ENCODE measurements at places on chromosomes 6 and 20. TPM values are rescaled to one million over a fixed set of nuclear protein-coding genes. Genes with fewer than 3 reads are reported as not detected.

DNA sequence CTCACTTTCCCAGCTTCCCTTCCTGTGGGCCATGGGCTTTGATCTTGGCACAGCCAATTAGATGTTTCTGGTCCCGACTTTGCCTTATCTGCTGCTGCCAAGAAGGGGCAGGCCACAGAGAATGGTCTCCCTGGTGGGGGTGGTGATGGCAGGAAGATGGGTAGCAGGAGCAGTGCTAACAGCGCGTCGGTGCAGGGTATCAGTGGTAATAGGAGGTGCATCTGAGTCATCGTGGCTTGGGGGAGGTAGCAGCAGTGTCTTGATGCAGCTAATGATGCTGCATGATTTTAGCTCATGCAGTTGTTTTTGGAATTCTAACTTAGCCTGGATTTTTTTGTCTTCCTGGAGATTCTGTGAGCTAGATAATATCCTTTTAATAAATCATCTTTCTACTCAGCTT lies 18.9 kb upstream of the MAS1 start:
- no peaks in the 10 kb centered on the region for H3K27me3 ChIP-seq
- no peaks in the 10 kb centered on the region for H3K4me1 ChIP-seq
- H3K36me3 ChIP-seq = no peaks in the 10 kb centered on the region
- H3K4me3 ChIP-seq = no peak overlapping the region
- no peak for DNase-seq

DNA sequence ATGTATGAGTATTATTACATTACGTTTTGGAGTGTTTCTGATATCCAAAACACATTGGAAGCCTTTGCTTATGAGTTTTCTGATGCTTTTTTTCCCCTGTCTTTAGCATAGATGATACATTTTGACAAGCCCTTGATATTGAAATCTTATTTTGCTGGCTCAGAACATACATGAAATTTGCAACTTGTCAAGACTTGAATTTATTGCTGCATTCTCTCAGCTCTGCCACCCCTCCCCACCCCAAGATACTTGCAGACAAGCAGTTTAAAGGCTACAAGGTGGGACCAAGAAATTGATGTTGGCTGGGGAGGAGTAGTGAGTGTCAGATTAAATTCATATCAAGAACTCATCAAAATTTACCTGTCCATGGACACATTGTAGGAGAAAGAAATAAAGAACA lies 160.2 kb downstream of the GJA1 start:
- no peaks in the 10 kb centered on the region for H3K36me3 ChIP-seq
- no peaks in the 10 kb centered on the region for H3K4me1 ChIP-seq
- H3K27ac ChIP-seq = no peak overlapping the region
- no peak overlapping the region for H3K4me3 ChIP-seq

- peak overlapping the region; percentile 87 for H3K27ac ChIP-seq
- H3K4me3 ChIP-seq = peak overlapping the region; percentile 36
- H3K27me3 ChIP-seq = no peaks in the 10 kb centered on the region
- no peaks in the 10 kb centered on the region for H3K36me3 ChIP-seq
- peak; percentile 92 for DNase-seq
- H3K4me1 ChIP-seq = peaks cover 55% of the 10 kb centered on the region
Observed at GRCh38 chr20:20463933-20464374, 96.0 kb downstream of the INSM1 start.

TBX18 gene
- total RNA-seq = not detected

- H3K4me1 ChIP-seq = no peaks in the 10 kb centered on the region
- no peak overlapping the region for H3K4me3 ChIP-seq
- H3K36me3 ChIP-seq = no peaks in the 10 kb centered on the region
Observed at GRCh38 chr20:62850333-62850974, 11.2 kb downstream of the TCFL5 start.

GRCh38 chr6:95544517-95545225 lies 32.7 kb upstream of the MANEA start:
- no peak overlapping the region for H3K4me3 ChIP-seq
- no peaks in the 10 kb centered on the region for H3K27me3 ChIP-seq
- H3K27ac ChIP-seq = no peak overlapping the region
- H3K4me1 ChIP-seq = no peaks in the 10 kb centered on the region
- H3K36me3 ChIP-seq = no peaks in the 10 kb centered on the region

RNF114 gene
- 105 TPM for total RNA-seq

DNA sequence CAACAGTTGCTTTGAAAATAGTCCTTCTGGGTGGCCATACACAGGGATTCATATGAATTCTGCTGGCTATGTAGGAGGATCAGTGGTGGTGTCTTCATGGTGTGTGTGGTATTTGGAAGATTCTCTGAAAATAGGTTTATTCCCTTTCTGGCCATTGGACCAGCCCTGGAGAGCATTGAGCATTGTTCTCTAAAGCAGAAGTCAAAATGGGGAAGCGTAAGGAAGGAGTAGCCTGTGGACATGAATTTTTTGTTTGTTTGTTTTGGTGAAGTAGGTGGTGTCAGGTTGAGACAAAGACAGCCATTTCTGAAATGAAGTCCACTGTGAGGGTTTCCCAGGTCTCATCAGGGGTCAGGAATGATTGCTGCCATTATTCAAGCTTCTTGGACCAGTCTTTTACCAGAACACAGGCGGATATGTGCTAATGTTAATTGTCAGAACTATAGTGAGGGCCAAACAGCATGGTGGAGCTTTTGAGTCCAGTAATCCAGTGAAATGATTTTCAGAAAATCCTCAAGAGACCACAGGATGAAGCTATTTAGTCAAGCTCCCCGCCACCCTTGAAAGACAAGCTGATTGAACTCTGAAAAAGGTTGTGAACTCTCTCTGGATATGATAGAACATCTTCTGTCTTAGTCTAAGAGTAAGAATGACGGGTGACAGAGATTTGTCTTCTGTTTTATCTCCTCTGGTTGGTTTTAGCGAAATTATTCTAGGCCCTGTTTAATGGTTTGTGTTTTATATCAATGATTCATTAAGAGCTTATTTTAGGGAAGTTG lies 60.0 kb downstream of the DNAH8 start:
- H3K4me1 ChIP-seq = no peaks in the 10 kb centered on the region
- no peaks in the 10 kb centered on the region for H3K36me3 ChIP-seq
- no peak for DNase-seq
- H3K27me3 ChIP-seq = peaks cover 3% of the 10 kb centered on the region

DNA sequence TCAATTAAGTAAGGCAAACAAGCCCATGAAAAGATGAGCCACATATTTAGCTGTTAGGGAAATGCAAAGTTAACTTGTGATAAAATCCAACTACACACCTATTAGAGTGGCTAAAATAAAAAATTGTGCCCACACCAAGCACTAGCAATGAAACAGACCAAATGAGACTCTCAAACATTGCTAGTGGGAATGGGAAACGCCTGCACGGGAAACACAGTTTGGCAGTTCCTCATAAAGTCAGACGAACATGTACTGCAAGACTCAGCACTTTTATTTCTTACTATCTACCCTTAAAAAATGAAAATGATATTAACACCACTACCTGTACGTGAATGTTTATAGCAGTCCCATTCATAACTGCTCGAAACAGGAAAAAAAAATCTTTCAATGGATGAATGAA lies 392.1 kb upstream of the NOX3 start:
- no peaks in the 10 kb centered on the region for H3K27me3 ChIP-seq
- no peak overlapping the region for H3K27ac ChIP-seq
- no peak for DNase-seq
- H3K36me3 ChIP-seq = no peaks in the 10 kb centered on the region

- H3K27me3 ChIP-seq = no peaks in the 10 kb centered on the region
- H3K27ac ChIP-seq = peak overlapping the region; percentile 64
- peaks cover 48% of the 10 kb centered on the region for H3K4me1 ChIP-seq
Observed at GRCh38 chr20:14334306-14334930, 3.0 kb downstream of the FLRT3 start.

DNA sequence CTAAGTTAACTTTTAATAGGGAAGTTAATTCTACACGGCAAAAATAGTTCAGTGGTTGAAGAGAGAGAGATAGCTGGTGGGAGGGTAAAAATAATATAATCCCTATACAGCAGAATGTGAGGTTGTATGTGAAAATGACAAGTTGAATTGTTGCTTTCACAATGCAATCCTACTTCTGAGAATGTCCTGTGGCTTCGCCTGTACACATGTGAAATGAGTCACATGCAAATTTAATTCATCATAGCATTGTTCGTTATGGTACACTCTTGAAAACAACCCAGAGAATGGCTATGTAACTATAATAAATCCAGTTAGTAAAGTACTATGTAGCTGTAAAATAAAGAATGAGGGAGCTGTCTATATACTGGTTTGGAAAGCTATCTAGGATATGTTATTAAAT lies 46.0 kb upstream of the HINT3 start:
- H3K4me3 ChIP-seq = no peak overlapping the region
- no peak for DNase-seq
- H3K27ac ChIP-seq = no peak overlapping the region

DNA sequence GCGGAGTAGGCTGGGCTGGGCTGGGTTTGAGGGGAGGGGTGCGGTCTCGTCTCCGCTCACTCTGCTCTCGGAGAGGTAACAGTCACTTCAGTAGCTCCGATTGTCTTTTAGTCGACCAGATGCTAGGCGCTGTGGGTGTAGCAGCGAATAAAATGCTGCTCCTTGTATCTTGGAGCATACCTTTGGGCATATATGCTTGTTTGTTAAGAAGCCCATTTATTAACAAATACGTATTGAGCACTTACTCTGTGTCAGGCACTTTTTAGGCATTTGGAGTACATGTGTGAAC lies 545 bp downstream of the ACTR5 start:
- H3K4me1 ChIP-seq = no peaks in the 10 kb centered on the region
- H3K36me3 ChIP-seq = peaks cover 6% of the 10 kb centered on the region
- H3K4me3 ChIP-seq = peak overlapping the region; percentile 89
- no peak for DNase-seq
- no peak overlapping the region for H3K27ac ChIP-seq

DNA sequence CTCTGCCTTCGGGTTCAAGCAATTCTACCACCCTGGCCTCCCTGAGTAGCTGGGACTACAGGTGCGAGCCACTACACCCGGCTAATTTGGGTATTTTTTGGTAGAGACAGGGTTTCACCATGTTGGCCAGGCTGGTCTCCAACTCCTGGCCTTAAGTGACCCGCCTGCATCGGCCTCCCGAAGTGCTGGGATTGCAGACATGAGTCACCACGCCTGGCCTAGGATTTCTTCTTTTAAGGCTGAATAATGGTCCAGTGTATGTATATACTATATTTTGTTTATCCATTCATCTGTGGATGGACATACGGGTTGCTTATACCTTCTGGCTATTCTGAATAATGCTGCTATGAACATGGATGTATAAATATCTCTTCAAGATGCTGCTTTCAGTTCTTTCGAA lies 17.1 kb downstream of the RIOK1 start:
- no peak overlapping the region for H3K4me3 ChIP-seq
- no peak for DNase-seq
- H3K36me3 ChIP-seq = peaks cover 19% of the 10 kb centered on the region
- no peaks in the 10 kb centered on the region for H3K4me1 ChIP-seq
- H3K27me3 ChIP-seq = no peaks in the 10 kb centered on the region
- H3K27ac ChIP-seq = no peak overlapping the region

BPIFB2 gene
- not detected for total RNA-seq

- peaks cover 7% of the 10 kb centered on the region for H3K4me1 ChIP-seq
- no peaks in the 10 kb centered on the region for H3K27me3 ChIP-seq
- DNase-seq = no peak
- H3K36me3 ChIP-seq = no peaks in the 10 kb centered on the region
Observed at GRCh38 chr6:170137176-170137891, 153.5 kb downstream of the DLL1 start.

GRCh38 chr6:106894978-106895702 lies 79.4 kb downstream of the CD24 start:
- no peaks in the 10 kb centered on the region for H3K36me3 ChIP-seq
- H3K4me3 ChIP-seq = no peak overlapping the region
- H3K27me3 ChIP-seq = no peaks in the 10 kb centered on the region

DNA sequence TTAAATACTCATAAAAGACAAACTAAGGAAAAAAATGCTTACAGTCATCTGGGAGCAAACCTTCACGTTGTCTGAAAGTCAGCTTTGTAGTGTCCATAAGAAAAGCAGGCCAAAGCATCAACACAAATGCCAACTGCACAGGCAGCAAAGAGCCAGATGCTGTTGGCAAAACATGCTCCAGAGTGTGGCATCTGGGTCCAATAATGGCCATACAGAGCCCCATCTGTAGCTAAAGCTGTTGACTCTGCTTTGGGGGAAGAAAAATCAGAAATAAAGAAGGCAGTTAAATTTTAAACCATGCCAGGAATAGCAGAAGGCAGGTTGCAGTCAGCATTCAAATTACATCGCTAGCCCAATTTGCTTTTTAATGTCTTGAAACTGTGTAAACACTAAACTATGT lies 776.3 kb downstream of the EYS start:
- H3K27me3 ChIP-seq = no peaks in the 10 kb centered on the region
- H3K4me1 ChIP-seq = no peaks in the 10 kb centered on the region
- H3K36me3 ChIP-seq = no peaks in the 10 kb centered on the region
- no peak overlapping the region for H3K27ac ChIP-seq

PSORS1C1 gene
- not detected for total RNA-seq

Data from neural progenitor cell (in vitro differentiated cells).